Left colon (tissue), 2 donors: ENCODE measurements at places on chromosomes 7 and 10.

- no peak for DNase-seq
Measured at GRCh38 chr7:48964074-48964473, 39.7 kb downstream of the CDC14C start.

GRCh38 chr7:133061357-133061756 lies 20.5 kb downstream of the CHCHD3 start:
- no peak for DNase-seq

- no peak for DNase-seq
Measured at GRCh38 chr10:5582736-5583135, 58.0 kb downstream of the CALML3 start.

DNA sequence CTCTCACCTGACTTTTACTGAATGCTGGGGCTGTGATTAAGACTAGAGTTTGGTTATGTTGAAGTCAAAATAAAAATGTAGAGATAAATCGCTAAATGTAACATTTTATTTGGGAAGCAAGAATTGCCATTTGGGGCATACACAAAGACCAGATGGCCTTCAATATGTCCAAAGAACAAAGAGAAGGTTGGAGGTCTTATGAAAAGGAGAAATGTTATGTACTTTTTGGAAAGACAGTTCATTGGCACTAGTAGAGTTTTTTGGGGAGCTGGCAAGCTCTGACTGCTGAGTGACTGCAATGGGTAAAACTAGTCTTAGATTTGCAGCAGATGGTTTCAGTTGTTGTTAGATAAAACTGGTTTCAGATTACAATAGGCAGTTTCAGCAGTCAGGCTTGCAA lies 35.6 kb upstream of the GALNT17 start:
- DNase-seq = no peak

DNA sequence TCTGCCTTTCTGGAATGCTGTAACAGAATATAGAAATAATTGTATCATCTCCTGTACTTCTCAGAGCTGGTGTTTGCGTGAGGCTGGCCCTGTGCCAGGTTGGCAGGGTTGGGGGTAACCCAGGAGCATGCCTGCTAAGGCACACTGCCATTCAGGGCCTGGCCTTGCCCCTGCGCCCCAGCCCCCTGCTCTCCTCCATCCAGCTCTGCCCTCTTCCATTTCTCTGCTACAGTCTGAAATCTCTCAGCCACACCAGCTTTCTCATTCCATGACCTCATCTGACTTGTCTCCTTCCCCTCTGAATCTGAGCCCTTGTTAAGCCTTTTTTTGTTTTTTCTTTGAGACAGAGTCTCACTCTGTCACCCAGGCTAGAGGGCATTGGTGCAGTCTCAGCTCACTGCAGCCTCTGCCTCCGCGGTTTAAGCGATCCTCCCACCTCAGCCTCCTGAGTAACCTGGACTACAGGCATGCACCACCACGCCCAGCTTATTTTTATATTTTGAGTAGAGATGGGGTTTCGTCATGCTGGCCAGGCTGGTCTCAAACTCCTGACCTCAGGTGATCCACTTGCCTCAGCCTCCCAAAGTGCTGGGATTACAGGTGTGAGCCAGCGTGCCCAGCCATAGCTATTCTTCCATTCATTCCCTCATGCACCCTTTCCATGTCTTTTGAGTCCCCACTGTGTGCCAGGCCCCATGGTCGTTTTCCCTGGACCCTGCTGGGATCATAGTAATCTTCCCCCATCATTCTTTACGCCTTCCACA lies 206.8 kb downstream of the CUX1 start:
- no peak for DNase-seq

DNA sequence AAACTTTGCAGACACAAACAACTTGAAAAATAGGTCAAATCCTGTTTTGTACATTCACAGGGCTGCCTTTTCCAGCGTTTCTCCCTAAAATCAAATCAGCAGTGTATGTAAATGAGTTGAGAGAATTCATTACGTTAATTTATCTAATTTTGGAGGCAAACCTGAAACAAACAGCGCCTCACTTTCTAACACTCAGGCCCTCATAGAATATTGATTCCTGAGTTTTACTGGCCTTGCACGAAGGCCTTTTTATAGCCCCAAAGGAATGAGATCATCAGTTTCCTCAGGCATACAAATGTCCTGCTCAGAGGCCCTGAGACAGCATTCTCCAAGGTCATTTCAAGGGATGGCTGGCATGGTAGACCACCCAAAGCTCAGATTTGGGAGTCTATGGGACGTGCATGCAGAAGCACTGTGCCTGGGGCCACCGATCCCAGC lies 131.7 kb upstream of the CHST15 start:
- DNase-seq = no peak

DNA sequence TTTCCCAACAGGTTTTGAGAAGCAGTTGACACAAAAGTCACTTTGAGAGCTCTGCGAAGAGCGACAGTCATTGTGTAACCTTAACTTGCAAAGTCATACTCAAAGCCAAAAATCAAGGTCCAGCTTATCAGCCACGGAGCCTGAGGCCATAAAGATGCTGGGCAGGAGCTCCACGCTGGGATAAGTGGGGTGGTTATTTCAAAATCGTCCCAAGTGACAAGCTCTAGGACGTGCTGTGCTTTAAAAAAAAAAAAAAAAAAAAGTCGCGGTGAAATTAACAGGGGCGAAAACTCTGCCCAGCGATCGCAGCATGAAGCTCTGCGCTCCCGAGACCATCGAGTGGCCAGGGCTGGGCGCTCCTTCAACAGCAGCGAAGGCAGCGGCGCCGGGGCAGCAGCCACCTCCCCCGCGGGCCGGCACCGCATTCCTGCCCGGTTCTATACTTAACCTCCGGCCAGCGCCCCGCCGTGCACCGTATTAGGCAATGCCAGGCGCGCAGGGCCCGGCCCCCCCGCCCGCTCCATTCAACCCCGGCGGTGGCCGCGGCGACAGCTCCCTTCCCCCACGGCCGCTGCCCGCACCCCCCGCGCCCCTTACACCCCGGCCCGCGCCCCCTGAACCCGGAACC lies 657 bp downstream of the HACD1 start:
- peak; percentile 65 for DNase-seq

GRCh38 chr7:158396301-158396905 lies 191.2 kb downstream of the PTPRN2 start:
- no peak for DNase-seq

DNA sequence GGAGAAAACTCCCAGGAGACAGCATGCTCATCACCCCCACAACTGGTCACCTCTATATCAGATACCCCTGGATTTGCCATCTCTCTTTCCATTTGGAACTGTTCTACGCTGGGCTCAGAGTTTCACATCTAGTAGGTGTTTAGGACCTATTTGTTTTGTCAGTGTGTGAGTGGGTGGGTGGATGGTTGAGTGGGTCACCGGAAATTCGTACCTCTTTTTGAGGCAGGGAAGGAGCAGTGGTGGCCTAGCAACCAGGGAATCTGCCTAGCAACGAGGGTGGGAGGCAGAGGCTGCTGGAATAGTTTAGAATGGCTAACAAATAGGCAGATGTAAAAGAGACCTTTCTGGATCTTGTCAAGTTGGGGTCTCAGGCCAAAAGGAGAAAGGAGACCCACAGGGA lies 23.2 kb upstream of the SLF2 start:
- no peak for DNase-seq

DNA sequence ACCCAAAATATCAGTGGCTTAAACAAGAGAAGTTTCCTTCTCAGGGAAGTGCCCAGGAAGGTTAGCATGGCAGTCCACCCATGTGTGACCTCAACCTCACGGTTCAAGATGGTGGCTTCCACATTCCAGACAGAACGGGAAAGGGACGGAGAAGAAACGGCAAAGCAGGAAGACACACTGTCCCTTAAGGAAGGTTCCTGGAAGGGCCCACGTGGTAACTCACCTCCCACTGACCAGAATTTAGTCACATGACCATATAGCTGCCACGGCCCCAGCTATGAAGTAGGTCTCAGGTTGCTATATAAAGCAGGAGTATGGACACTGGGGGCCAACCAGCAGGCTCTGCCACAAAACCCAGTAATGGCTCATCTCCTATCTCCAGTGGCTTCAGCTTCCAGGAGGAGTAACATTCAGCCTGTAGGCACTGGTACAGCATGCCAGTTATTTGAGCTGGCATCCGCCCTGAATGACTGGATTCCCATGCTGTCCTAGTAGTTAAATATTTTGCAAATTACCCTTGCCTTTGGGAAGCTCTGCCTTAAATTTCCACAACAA lies 278.5 kb upstream of the KLF14 start:
- DNase-seq = no peak

DNA sequence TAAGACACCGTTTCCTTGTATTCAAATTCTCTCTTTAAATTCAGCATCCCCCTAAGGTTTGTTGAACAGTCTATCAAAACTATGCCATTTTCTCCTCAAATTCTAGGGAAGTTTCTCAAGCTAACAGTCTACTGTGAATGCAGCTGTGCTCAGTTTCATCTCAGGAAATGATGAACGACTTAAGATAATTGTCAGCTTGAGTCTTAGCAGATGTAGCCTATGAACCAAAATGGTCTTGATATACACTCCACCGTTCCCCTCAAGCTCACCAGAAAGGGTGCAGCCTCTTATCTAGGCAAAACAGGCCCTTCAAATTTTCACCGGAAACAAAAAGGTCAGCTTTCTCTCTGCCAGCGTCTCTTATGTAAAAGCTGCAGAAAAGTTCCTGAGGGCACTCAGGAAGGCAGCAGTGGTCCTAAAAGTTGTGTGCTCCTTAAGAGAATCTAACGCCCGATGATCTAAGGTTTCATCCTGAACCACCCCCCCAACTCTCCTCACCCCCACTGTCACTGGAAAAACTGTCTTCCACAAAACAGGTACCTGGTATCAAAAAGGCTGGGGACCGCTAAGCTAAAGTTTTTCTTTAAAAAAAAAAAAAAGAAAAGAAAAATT lies 2.1 kb downstream of the DNAJC9 start:
- no peak for DNase-seq

DNA sequence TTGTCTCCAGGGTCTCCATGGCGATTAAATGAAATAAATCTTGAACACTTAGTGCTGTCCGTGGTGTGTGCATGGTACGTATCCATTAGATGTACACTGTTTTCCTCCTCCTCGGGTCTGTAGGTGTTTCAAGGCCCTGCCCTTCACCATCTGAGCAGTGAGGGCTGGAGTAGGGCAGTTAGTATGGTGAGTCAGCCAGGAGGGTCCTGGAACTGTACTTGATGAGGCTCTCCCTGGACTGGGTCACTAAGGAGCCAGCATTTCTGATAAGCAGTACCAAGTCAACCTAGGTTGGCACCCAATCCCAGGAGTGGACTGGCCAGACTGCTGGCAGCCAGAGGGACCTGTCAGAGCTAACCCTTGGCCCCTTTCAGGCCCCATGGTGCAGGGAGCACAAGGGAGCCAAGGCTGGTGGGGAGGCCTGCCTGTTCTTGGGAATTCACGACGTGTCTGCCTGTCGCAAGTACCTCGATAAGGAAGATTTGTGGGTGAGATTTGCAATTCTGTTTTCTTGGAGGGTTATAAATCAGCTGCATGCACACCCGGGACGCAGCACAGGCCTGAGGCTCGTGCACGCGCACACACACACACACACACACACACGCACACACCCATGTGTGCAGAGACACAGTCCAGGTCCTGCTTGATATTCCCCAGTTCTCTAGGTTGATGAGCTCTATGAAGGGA lies 114.2 kb downstream of the ZMIZ1 start:
- DNase-seq = no peak

- DNase-seq = no peak
Measured at GRCh38 chr10:94425942-94426341, 23.6 kb downstream of the TBC1D12 start.

GRCh38 chr7:34153656-34154270 lies 248.4 kb downstream of the BMPER start:
- no peak for DNase-seq

DNA sequence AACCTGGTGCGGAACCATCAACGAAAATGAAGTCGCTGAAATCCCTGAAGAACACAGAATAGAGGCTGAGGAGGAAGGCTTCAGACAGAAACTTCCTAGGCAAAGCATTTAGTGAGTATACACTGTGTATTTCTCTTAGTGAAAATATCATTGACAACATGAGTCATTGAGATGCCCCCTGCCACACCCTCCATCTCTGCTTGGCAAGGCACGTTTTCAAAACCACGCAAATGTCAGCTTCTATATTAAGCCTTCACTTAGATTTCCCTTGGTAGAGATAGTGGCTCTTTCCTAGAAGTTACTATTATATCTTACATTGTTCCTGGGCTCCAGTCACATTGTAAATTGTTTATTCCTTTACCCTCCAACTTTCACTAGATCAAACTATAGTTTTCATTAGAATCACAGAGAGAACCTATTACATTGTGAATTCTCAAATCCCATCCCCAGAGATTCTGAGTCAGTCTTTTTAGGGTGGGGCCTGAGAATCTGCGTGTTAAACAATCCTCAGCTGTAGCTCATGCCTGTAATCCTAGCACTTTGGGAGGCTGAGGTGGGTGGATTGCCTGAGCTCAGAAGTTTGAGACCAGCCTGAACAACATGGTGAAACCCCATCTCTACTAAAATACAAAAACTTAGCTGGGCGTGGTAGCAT lies 4.6 kb upstream of the SKAP2 start:
- DNase-seq = no peak

DNA sequence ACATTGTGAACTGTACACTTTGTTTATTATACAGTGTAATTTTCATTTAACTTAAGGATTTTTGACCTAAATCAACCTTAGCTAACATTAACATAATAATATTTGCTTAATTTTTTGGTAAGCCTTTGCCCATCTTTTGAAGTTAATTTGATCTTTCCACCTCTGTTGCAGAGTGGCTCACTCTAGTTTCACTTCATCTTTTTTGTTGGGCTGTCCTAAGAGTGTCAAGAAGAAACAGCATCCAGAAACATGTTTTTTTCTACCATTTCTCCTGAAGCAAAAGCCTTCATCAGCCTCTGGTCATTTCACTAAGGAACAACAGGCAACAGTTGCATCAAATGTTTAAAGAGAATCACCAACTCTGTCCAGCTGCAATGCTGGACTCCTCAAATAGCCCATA lies 824.7 kb downstream of the REEP3 start:
- no peak for DNase-seq

DNA sequence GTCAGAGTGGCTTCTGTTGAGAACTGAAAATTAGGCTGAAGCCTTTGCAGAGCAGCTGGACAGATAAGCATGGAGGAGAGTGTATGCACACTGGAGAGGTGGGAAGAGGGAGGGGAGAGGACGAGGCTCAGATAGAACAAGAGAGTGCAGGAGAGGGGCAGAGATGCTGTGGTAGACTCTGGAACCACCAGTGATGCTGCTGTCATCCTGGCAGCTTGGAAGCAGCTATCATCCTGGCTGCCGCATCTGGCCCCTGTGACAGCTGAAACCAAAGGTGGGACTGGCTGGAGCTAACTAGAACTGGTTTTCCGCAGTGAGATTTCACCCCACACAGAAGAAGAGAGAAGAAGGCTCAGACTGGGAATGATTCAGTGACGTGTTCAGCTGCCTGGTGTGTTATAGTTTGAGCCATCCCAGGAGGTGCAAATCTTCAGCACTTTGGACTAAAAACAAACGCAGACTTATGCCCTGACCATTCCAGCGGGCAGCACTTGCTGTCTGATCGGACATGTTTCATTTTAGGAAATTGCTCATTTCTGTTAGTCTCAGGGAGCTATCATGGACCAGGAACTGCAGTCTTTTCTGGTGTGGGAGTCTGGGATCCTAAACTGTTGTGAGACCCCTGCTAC lies 38.4 kb downstream of the EEPD1 start:
- DNase-seq = no peak

GRCh38 chr10:59109826-59110225 lies 66.6 kb upstream of the PHYHIPL start:
- no peak for DNase-seq

- no peak for DNase-seq
Measured at GRCh38 chr7:141477865-141478264, 73.3 kb upstream of the AGK start.

GRCh38 chr7:139775829-139776266 lies 1.9 kb downstream of the HIPK2 start:
- peak; percentile 80 for DNase-seq
